ENCODE measurements at places on chromosomes 1 and 21.

- no peak for DNase-seq
Measured at GRCh38 chr1:116900471-116901365, 9.0 kb upstream of the PTGFRN start.

GRCh38 chr1:234614081-234614489 lies 4.1 kb upstream of the IRF2BP2 start:
- no peak for DNase-seq

DNA sequence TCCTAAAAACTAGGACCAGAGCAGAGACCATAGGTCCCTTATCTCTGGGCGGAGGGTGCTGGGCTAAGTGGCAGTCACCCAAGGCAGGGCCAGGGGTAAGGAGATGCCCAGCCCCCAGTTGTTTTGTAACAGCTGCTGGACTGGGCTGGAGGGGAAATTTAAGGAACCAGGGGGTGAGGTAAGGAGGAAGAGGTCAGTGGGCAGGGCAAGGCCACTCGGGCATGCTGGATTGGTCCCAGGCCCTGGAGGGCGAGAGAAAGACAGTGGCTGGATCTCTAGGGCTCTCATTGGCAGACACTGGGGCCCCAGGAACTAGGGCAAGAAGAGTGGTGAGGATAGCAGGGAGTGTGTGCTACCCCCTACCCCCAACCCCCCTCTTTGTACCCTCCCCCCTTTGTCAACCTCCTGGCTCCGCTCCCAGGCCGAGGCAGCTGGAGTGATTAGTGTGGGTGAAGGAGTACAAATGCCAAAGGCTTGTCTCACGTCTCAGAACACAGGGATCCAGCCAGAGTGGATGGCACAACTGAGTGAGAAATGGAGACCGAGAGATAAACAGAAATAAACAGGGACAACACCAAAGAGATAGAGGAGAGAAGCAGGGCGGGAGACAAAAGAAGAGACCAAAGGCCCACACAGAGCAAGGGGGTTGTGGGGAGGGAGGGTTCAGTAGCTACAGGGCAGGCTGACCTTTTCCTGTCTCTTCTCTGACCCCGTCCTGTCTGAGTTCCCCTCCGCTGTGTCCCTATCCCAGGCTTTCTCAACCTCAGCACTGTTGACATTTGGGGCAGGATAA lies 20.5 kb upstream of the THRAP3 start:
- DNase-seq, result peak; percentile 63

GRCh38 chr1:71269179-71269578 lies 188.3 kb upstream of the ZRANB2 start:
- no peak for DNase-seq

- DNase-seq, result peak; percentile 58
Measured at GRCh38 chr1:16174261-16174868, 18.5 kb upstream of the EPHA2 start.

DNA sequence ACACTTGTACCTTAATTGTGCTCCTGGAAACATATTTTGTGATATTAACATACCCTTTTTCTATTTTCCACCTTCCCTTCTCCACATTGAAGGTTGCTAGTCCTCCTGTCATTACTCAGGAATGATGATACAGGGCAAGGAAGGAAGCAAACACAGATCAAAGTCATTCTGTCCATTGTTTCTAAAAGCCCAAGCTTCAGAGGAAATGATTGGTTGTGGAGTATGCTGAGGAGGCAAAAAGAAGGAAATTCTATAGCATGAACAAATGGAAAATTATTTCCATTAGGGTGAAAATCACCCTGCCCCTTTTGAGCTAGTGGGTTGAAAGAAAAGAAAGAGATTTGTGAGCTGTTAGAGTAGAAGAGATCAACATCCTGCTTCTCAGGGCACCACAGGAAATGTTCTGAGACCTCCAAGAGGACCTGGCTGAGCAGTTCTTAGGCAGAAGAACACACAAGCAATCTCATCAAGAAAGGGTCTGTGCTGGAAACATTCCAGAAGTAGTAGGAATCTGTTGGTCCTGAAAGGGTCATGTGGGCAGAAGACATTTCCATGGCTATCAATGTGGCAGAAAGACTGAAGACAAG lies 29.0 kb upstream of the PRRX1 start:
- no peak for DNase-seq

- DNase-seq, result no peak
Measured at GRCh38 chr1:185363205-185363604, 46.2 kb upstream of the IVNS1ABP start.

GRCh38 chr1:239448911-239449310 lies 62.5 kb downstream of the CHRM3 start:
- no peak for DNase-seq

GRCh38 chr1:204102739-204103430 lies 30.0 kb downstream of the SOX13 start:
- DNase-seq, result peak; percentile 86

- peak; percentile 28 for DNase-seq
Measured at GRCh38 chr1:38000529-38001455, 4.5 kb downstream of the FHL3 start.

GRCh38 chr1:218925777-218926176 lies 247.9 kb upstream of the LYPLAL1 start:
- DNase-seq, result no peak

GRCh38 chr1:51990478-51990965 lies at the start of gene RAB3B:
TSS of gene RAB3B (minus strand) at chr1:51990700. CDS start at chr1:51977117, 13,583 bp downstream.
- DNase-seq, result peak; percentile 85

GRCh38 chr1:224879162-224879803 lies 50.2 kb upstream of the DNAH14 start:
- no peak for DNase-seq

GRCh38 chr1:43237121-43237520 lies 32.7 kb upstream of the TMEM125 start:
- DNase-seq, result no peak

DNA sequence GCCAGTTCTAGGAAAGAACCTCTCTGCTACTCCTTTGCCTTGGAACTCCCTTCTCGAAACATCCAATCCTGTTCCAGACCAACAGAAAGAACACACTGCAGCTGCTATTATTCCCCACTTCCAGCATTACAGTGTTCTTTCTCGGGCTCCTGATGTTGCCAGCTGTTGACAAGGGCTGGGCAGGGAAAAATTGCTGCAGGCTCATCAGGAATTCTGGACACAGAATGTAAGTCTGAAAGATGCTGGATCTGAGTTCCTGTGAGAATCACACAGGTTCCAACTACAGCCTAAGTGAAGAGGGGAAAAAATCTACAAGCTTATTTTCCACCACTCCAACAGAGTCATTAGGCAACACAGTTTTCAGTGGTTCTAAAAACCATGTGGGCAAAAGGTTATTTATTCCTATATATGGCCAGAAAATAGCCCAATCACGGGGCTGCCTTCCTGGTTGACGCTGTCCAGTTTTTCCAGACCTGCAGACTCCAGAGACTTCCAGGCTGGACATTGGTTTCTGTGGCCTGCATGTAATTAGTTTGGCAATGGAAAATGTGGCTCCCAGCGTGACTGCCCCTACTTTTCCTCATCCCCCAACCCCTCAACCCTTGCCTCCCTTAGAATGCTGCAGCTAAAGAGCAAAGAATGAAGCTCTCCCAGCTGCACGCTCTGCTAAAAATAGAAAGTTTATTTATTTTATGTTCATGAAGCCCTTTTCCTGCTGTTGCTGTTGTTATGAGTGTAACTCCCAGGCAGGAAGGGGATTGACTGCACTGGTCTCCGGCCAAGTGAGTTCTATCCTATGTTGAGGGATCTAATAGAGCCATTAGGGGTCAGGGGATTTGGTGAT lies 8.3 kb upstream of the KIAA0040 start:
- no peak for DNase-seq

DNA sequence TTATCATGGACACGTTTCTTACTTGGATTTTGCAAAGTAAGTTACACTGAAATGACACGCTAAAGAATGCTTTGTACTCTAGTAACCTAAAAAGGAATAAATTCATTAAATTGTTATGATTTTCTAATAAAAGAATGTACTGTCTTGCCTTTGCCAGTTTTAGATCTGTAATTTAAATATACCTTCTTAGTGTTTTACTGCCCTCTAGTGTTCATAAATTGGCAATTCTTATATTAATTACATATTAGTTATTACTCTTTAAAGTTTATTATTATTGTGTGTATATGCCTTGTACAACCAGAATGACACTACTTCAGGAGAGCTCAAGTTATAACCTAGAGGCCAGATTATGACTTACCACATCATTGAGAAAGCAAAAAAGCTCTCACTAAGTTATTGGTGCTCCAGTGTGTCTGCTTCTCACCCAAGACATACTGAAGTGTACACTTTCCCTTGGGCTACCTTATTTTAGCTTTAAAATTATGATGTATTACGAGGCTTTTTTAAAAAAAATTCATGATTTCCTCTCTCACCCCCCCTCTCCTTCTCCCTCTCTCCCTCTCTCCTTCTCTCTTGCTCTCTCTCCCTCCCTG lies 169.9 kb downstream of the HS2ST1 start:
- DNase-seq, result peak; percentile 59

Data from PC-9 (cell line).